Kidney glomerular epithelial cell (primary cell): ENCODE measurements at places on chromosomes 4 and X.

GRCh38 chr4:75015627-75016026, 82.7 kb downstream of the PARM1 start:
- DNase-seq, result no peak

GRCh38 chr4:19776021-19776459, 475.7 kb upstream of the SLIT2 start:
- peak; percentile 99 for DNase-seq

DNA sequence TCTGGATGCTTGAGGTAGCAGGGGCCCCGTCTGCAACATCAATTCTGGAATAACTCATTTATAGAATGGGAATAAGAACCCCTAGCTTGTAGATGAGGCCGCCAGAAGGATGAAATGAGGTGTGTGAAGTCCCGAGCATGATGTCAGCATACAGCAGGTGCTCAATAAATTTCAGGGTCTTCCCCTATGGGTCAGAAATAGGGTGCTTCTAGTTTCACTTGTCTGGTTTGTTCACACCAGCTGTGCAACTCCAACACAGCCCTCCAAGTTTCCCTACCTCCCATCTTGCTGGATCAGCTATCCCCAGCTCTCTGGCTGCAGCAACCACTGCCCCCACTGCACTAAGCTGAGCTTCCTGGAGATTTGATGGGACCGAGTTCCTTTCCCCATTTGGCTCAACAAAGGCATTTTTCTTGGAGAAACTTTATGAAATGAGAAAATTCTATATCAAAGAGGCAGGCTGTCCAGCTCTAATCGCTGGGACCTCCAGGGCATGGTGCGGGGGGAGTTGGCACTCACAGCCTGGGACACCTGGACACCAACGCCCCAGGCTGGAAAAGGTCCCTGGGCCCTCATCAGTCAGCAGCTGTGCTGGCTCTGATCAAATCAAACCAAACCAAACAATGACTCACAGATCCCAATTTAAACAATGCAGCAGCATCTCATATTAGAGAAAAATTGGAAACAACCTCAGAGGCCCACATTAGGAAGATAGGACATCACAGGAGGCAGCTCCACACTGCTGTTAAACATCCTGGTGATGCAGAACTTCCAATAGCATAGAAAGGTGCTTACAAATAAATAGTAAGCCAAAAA, 13.3 kb downstream of the SLC2A9 start:
- no peak for DNase-seq

- DNase-seq, result no peak
Measured at GRCh38 chr4:179361978-179362486, 1919.8 kb upstream of the AGA start.

DNA sequence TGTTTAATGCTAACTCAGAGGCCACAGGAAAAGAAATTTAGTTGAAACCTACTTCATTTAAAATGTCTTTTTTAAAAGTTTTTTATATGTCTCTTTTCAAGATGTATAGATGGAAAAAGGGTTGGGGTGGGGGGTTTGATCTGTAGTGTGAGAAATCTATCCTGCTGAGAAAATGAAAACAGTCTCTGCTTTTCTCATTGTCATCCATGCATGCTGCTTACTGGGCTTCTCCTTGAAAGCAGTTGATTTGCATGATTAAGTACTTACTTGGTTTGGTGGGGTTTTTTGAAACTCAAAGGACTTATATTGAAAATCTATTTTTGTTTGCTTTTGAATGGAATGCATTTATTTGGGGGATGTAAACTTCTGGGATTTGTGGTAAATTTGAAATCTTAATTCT, 313.6 kb upstream of the DKK2 start:
- DNase-seq, result no peak

- DNase-seq, result no peak
Measured at GRCh38 chr4:2295900-2296442, 34.1 kb upstream of the MXD4 start.

GRCh38 chrX:145099204-145099603, 148.1 kb upstream of the SPANXN1 start:
- DNase-seq, result no peak

GRCh38 chr4:38762560-38762959, 20.2 kb downstream of the TLR10 start:
- no peak for DNase-seq

DNA sequence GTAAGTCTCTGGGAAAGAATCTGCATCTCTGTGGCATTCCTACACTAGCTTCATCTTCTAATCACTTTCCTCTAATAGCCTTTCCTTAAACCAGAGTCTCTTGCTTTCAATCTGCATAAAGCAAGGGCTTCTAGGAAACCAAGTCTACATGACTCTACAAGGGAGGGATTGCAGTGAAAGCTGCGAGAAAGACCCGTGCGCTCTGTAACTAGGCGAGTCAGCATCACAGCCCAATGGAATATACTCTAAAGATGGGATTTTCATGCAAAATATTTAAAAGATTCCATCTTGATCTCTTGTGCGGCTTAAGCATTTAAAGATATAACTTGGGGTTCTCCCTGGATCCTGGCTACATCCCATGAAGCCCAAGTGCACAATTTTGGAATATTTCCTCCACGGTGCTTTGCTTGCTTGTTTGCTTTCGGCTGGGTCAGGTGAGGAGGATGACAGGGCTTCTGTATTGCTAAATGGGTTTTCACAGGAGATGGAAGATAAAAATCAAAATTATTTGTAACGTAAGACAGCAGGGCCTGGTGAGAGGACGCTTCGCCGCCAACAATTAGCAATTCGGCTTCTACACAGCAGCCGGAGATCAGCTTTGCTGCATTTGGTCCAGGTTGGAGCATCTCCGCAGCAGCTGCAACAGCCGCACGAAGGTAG, 687 bp upstream of the GRIA2 start:
- DNase-seq, result no peak
